ENCODE measurements at places on chromosomes 16 and 17.

- no peak for DNase-seq
These were observed 16.3 kb downstream of the CYB561 start for GRCh38 chr17:63429766-63430165.

DNA sequence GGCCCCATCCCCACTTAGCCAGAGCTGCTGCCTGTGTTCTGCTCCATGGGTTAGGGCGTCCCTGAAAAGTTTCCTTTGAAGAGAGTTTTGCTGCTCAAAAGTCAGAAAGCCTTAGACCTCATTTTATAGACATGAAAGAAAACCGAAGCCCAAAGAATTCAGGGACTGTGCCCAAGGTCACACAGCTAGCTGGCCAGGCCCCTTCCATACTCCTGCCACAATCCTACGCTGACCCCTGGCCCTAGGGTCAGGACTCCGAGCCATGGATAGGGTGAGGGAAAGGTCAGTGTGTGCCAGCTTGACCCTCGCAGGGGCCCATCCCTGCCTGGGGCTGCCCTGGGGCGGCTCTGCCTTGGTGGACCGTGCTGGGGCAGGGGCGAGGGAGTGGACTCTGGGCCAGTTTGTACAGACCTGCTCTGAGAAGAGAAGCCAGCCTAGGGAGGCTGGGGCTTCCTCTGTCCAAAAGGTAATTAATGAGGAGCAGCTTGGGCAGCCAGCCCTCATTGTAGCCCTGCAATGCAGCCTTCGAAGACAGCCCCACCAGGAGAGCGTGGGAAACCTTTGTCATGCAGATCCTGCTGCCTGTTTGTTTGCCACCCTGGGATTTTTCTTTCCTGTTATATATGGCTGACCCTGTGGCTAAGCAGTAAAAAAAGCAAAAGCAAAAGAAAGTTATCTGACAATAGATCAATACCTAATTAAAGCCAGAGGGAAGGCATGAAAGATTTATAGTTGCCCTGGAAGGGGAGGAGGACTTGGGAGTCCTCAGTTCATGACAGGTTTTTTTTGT lies 37.4 kb downstream of the RHBDL3 start:
- no peak for DNase-seq

DNA sequence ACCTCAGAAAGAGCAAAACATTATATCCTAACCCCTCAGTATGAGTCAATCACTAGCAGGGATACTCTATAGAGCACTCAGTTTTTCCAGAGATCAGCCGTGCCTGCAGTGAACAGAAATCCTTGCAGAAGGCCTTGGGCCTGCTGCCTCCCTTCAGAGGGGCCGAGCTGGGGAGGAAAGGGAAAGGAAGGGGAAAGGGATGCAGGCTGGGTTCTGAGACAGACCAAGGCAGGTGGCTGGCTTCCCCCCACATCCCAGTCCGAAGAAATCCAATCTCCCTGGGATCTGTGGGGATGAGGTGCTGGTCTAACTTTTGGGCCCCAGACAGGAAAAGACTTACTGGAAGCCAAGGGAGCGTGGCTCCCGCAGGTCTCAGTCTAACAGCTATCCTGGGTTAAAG lies 25.3 kb downstream of the SRL start:
- DNase-seq, result no peak

DNA sequence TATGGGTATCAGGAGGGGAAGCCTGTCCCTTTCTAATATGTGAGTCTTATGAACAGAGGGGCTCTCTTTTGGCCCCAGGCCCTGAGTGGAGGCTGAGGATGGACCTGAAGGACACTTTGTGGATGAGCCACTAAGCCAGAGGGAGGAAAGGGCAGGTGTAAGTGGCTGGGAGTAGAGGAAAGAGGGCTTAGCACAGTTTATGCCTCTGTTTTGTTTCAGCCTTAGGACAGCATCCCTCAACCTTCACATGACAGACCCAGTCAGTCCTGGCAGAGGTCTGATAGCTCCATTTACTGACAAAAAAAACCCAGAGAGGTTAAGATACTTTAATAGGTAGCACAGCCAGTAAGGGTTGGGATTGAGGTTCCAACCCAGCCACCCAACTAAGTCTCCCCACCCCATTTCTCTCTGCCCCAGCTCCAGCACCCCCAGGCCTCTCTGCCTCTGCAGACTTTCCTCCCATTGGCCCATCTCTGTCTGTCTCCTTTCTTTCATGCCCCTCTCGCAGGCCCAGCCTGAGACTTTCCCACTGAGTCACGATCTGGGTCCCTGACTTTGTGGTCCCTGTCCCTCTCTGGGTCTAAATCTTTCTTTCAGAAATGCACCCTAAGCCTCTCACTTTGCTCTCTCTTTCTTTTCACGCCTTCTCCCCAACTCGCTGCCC lies 4.7 kb upstream of the TBX21 start:
- DNase-seq, result no peak

- DNase-seq, result no peak
These were observed 62.7 kb downstream of the GAS7 start for GRCh38 chr17:10135539-10136257.

DNA sequence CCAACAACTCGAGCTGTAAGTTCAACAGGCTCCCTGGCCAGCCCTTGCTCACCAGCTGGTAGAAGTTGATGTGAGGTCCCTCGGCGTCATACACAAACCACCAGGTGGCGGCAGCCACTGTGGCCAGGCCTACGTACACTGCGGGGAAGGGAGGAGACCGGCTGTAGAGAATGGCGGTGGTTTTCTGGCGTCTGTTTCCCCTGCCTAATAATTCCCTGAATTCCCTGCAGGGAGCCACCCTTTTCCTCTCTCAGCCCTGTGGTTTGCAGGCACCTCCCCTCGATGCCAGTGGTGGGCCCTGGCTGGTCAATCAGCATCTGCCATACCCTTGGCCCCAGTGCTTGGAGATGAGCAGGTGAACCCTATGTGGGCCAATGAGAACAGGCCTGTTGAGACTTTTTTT lies 18.9 kb upstream of the P2RX1 start:
- DNase-seq, result peak; percentile 51

- DNase-seq, result no peak
These were observed 1.4 kb downstream of the PYY start for GRCh38 chr17:43952351-43952723.

GRCh38 chr17:71276079-71276478 lies 844.7 kb upstream of the SOX9 start:
- DNase-seq, result no peak

Data from NCI-H2171 treated with DMSO at 0.1 percent for 48 hours (cell line).